Stimulated activated CD4-positive, alpha-beta T cell treated with anti-CD3 and anti-CD28 coated beads, Interleukin-12 subunit alpha, Interleukin-12 subunit beta, amount 100 ng/mL, for 24 hours (primary cell): ENCODE measurements at places on chromosomes 12 and 14.

GRCh38 chr12:132244724-132245295, 84.6 kb downstream of the GALNT9 start:
- DNase-seq, result no peak

- no peak for DNase-seq
Observed at GRCh38 chr12:89166121-89166520, 186.2 kb downstream of the DUSP6 start.

- DNase-seq, result no peak
Observed at GRCh38 chr14:100665511-100666032, 61.1 kb upstream of the DLK1 start.

DNA sequence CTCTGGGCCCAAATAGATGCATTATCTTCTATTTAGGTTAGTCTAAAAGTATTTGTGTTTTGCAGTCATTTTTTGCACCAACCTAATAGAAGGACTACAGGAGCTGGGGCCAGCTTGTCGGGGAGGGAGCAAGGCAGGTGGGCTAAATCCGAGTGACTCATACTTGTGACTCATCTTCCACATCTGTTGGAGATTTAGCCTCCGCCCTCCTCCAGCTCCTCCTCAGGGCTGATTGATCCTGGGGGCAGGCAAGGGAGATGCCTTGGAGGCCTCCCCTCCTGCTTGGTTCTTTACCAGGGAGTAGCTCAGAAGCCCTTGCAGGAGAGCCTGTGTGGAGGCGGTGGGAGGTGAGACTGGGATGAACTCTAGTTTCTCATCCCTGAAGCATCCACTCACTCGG, 27.9 kb downstream of the RHOF start:
- DNase-seq, result no peak

DNA sequence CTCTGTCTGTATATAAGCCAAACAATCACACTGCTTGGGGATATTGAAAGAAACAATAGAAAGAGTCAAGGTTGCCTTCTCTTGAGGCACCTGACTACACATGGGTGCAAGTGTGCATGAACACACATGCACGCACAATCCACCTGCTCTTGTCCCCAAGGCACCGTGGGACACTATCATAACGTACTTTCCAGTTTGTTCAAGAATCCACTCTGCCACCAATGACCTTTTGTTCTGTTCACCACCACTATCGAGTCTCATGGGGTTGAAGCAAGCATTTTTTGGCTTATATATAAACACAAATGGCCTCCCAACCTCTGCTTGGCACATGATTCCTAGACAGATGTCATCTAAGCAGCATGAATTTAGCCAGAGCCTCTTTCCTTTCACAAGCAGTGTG, 365.4 kb downstream of the EMP1 start:
- no peak for DNase-seq

- no peak for DNase-seq
Observed at GRCh38 chr14:95998656-95999055, 40.5 kb upstream of the C14orf132 start.

- no peak for DNase-seq
Observed at GRCh38 chr12:2118481-2119255, 65.9 kb downstream of the CACNA1C start.

DNA sequence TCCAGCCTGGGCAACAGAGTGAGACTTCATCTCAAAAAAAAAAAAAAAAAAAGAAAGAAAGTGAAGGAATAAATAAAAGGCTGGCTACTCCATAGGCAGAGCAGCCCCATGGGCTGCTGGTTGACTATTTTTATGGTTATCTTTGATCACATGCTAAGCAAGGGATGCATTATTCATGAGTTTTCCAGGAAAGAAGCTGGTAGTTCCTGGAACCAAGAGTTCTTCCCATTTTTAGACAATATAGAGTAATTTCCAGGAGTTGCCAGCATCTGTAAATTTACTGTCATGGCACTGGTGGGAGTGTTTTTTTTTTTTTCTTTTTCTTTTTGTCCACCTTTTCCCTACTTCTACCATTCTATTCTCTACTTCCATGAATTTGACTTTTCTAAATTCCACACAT, 24.2 kb downstream of the FGD4 start:
- DNase-seq, result no peak

- no peak for DNase-seq
Observed at GRCh38 chr12:530308-530707, 70.6 kb downstream of the B4GALNT3 start.

DNA sequence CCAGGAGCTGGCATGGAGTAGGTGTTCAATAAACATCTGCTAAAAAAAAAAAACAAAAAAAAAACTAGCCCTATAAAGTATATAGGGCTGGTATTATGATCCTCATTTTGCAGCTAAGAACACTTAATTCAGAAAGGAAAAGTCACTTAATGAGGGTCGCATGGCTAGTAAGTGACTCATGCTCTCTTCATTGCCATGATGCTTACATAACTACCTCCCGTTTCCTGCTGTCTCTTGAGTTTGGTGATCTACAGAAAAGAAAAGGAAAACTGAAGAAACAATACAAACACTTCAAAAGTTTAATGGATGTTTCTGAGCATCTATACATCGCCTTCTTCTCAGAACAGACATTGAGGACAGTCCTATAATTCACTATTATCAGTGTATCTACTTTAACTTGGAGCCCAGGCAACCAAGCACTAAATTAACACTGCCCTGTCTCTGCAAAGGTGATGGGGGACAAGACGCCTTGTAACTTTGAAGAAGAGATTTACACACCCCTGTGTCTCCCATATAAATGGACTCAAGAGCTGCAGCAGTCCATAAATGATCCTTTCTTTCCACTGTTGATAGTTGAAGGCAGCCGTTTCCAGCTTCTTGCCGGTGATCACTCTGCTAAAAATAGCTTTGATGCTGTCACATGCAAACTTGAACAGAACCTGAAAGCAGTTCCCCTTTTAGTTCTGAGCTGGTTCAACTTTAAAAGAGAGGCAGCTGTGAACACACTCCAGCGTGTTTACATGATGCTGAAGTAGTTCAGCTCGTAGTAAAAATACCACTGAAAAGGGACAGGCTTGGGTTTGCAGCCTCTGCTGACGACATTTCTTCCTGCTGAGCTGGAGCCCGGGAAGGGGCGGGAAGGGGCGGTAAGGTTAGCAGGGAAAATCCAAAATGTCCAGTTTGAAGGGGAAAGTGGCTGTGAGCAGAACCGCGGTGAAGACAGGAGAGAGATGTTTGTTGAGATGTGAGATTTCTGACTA, 113.3 kb downstream of the FOXN3 start:
- DNase-seq, result no peak

- DNase-seq, result peak; percentile 38
Observed at GRCh38 chr14:91396959-91397815, 20.4 kb downstream of the CCDC88C start.

GRCh38 chr14:69328317-69328716, 68.4 kb downstream of the GALNT16 start:
- no peak for DNase-seq

GRCh38 chr14:91692075-91692474, 39.8 kb downstream of the CATSPERB start:
- DNase-seq, result no peak

- DNase-seq, result no peak
Observed at GRCh38 chr12:49556391-49557186, 11.4 kb downstream of the MCRS1 start.

- no peak for DNase-seq
Observed at GRCh38 chr12:108519558-108519957, 4.5 kb downstream of the FICD start.

DNA sequence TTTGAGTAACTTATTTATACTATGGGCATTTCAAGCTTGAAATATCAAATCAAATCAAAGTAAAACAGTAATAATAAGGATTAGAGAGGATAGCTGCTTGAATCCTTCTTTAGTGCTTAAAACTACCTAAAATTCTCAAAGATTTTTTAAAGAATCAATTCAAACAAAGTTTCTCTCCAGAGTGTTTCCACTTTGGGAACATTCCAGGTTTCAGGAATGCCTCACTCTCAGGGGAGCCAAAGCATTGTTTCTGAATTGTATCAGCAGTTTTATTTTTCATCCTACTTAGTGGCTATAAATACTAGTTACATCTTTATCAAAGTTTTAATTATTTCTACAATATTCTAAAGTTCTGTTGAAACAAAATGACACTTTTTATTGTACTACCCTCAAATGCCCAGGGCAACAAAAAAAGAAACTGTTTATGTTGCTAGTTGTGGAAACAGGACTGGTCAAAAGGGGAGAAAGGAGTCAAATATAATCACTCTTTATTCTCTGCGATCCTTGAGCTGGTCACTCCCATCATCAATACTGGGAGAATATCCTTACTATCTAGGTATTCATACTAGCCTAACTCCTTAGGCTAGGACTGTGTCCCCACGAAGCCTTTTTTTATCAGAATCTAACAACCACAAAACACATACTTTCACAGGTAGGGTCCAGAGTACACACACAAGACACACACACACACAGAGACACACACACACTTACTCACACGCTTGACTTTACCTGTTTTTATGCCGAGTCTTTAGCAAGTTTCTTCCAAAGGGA, 598 bp downstream of the RASSF9 start:
- no peak for DNase-seq

DNA sequence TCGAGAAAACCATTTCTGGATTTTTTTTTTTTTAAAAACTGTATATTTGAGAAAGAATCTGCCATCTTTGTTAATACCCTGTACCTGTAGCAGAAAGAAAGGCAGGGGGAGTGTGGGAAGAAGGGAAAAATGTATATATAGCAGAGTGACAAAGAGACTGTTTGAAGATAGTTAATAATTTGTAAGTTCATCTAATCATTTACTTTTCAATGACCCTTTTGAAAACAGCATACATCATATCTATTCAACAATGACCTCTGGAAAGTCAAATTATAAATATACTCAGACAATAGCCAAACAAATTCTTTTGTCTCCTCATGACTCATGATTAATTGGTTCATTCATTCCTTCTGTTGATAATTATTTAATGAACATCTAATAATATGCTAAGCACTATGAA, 10.9 kb upstream of the CPM start:
- DNase-seq, result no peak

DNA sequence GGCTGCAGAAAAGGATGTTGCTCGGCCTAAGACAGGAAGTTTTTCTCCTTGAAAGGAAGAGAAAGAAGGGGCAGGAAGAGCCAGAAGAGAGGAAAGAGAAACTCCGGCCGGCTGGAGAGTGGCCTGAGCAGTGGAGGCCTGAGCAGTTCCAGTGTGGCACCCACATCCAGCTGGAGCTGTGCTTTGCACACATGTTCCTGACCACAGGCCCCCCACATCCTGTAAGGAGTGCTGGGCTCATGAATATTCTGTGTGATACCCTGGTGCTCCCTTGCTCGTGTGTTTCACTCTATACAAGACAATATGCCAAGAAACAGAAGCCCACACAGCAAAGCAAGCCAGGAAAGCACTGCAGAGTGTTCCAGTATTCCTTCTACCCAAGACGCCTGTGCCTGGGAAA, 27.1 kb downstream of the POLE start:
- DNase-seq, result no peak

DNA sequence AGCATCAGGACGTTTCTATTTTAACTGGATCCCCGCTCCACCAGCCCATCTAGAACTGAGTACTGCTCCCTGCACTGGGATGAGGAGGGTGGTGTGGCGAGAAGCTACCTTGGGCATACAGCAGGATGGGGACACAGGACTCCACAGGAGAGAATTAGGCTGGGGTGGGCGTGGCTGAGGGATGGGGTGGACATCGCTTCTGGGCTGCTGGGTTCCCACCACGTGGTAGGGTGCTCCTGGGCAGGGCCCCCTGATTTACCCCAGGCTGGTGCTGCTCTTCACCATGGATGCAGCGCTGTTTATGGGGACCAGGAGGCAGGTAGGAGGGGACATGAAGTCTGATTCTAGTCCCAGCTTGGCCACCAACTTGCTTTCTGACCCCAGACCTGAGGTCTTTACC, 41.9 kb downstream of the VDR start:
- no peak for DNase-seq
